Bladder microvascular endothelial cell (primary cell): ENCODE measurements at places on chromosomes 6 and 20. TPM values are rescaled to one million over a fixed set of nuclear protein-coding genes. Genes with fewer than 3 reads are reported as not detected.

The OPRM1 gene
- total RNA-seq: not detected in 2 replicates

The LINC00237 gene
- not detected in 2 replicates for total RNA-seq

The ZNF391 gene
- total RNA-seq: 0.16 and 0.50 TPM in 2 replicates

The LRFN2 gene
- total RNA-seq: not detected in 2 replicates

The ARG1 gene
- not detected in 2 replicates for total RNA-seq

The NRN1 gene
- total RNA-seq: 19.5 and 28.7 TPM in 2 replicates

The RAMACL gene
- 1.8 and 13.3 TPM in 2 replicates for total RNA-seq

The TXLNB gene
- 1.1 and 1.2 TPM in 2 replicates for total RNA-seq

The GSTA3 gene
- not detected in 2 replicates for total RNA-seq

The ZSCAN31 gene
- 21.3 and 45.7 TPM in 2 replicates for total RNA-seq

The BEND6 gene
- under 0.01 and 0.19 TPM in 2 replicates for total RNA-seq

The SRSF6 gene
- 31.9 and 51.6 TPM in 2 replicates for total RNA-seq

The CRIP3 gene
- total RNA-seq: 0.19 TPM in 1 of 2 replicates, not detected in the other

The CYP24A1 gene
- total RNA-seq: not detected in 2 replicates

The NMBR gene
- total RNA-seq: 0.16 TPM in 1 of 2 replicates, not detected in the other

The RTN4IP1 gene
- total RNA-seq: 3.4 and 4.1 TPM in 2 replicates

The MRPS10 gene
- total RNA-seq: 28.8 and 30.1 TPM in 2 replicates

The LY6G6F gene
- not detected in 2 replicates for total RNA-seq

The OR12D1 gene
- total RNA-seq: not detected in 2 replicates

The ETV7 gene
- 0.16 and 0.31 TPM in 2 replicates for total RNA-seq

The SRXN1 gene
- total RNA-seq: 25.2 and 30.1 TPM in 2 replicates

The SLPI gene
- total RNA-seq: 2.6 TPM in 1 of 2 replicates, not detected in the other

The RAB44 gene
- under 0.01 TPM in 1 of 2 replicates, not detected in the other for total RNA-seq

The BACH2 gene
- total RNA-seq: 0.16 and 4.8 TPM in 2 replicates

The SOBP gene
- 0.16 and 0.76 TPM in 2 replicates for total RNA-seq

The PPP1R14C gene
- total RNA-seq: not detected in 2 replicates

The NKAPL gene
- total RNA-seq: 0.32 and 0.57 TPM in 2 replicates

The LY6G5C gene
- 1.8 and 2.1 TPM in 2 replicates for total RNA-seq

The KLC4 gene
- 14.2 and 20.8 TPM in 2 replicates for total RNA-seq

The RBM12 gene
- total RNA-seq: 29.1 and 59.0 TPM in 2 replicates

The CTCFL gene
- total RNA-seq: not detected in 2 replicates

The CST7 gene
- not detected in 2 replicates for total RNA-seq

The MROH8 gene
- 0.25 and 0.49 TPM in 2 replicates for total RNA-seq

The SLC17A9 gene
- total RNA-seq: 6.9 and 7.3 TPM in 2 replicates

The TINAG gene
- total RNA-seq: not detected in 2 replicates

The SAMD3 gene
- total RNA-seq: not detected in 2 replicates

The TMC2 gene
- total RNA-seq: not detected in 2 replicates

The DTD1 gene
- total RNA-seq: 45.4 and 66.1 TPM in 2 replicates

The EPHA7 gene
- 0.13 and 0.16 TPM in 2 replicates for total RNA-seq

The TMEM217 gene
- total RNA-seq: 6.8 and 28.6 TPM in 2 replicates

The RIPPLY2 gene
- total RNA-seq: 0.19 TPM in 1 of 2 replicates, not detected in the other

The B3GAT2 gene
- total RNA-seq: not detected in 2 replicates

The TTBK1 gene
- total RNA-seq: under 0.01 and 0.06 TPM in 2 replicates

The VSTM2L gene
- total RNA-seq: under 0.01 and 0.31 TPM in 2 replicates

The HLA-DQB1 gene
- 1.6 TPM in 1 of 2 replicates, not detected in the other for total RNA-seq

The PMEPA1 gene
- 1.3 and 4.2 TPM in 2 replicates for total RNA-seq

The CRYBG1 gene
- 35.0 and 38.2 TPM in 2 replicates for total RNA-seq

The GMPR gene
- 14.6 and 19.3 TPM in 2 replicates for total RNA-seq

The PROCR gene
- 90.3 and 124 TPM in 2 replicates for total RNA-seq

The GPX5 gene
- not detected in 2 replicates for total RNA-seq

The BPIFA1 gene
- not detected in 2 replicates for total RNA-seq

The RIPK1 gene
- total RNA-seq: 19.1 and 31.5 TPM in 2 replicates

The COMMD7 gene
- 14.3 and 22.7 TPM in 2 replicates for total RNA-seq

The PCSK2 gene
- total RNA-seq: not detected in 2 replicates

The PRND gene
- 0.88 and 2.4 TPM in 2 replicates for total RNA-seq

The ADGB gene
- not detected in 2 replicates for total RNA-seq
